ENCODE measurements at places on chromosomes 7 and 10.
A peak's percentile ranks its signal among the peaks of the same experiment; 100 is the strongest.

- DNase-seq, result no peak
These were observed 9.9 kb downstream of the GLRX3 start for GRCh38 chr10:130146042-130146441.

GRCh38 chr7:28986765-28987110 lies 28.6 kb upstream of the TRIL start:
- peak; percentile 92 for DNase-seq

DNA sequence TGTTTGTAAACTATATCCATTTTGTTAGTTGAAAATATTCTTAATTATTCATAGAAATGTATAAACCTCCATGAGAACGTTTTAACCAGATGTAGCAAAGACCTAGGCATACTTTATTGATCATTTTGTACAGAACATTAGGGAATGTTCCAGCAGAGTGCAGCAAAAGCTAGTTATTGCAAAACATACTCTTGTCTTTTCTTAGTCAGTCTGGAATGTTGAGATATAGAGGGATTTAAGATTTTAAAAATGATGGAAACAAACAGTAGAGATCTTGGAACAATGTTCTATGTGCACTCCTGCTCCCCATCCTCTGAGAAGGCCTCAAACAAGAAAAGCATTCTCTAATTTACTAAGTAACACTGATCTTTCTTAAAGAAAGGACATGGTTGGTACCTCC lies 292.1 kb downstream of the BBS9 start:
- peak; percentile 48 for DNase-seq

DNA sequence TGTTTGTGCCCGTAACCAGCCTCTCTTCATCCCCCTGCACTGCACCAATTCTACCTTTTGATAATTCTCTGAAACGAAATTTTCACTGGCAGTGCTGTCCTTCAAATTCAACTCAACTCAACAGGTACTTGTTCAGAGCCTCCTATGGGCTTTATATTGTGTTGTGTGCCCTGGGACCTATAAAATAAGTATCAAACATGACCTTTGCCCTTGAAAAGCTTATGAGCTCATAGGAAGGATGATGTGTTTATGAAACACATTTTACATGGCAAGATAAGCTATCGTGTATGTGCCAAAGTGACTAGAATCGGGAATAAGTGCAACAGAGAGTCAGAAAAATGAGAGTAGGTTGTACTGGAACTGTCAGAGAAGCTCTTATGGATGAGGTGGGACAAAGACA lies 923.5 kb downstream of the LRMDA start:
- no peak for DNase-seq

- peak; percentile 15 for DNase-seq
These were observed 7.3 kb downstream of the RP9 start for GRCh38 chr7:33101906-33102305.

DNA sequence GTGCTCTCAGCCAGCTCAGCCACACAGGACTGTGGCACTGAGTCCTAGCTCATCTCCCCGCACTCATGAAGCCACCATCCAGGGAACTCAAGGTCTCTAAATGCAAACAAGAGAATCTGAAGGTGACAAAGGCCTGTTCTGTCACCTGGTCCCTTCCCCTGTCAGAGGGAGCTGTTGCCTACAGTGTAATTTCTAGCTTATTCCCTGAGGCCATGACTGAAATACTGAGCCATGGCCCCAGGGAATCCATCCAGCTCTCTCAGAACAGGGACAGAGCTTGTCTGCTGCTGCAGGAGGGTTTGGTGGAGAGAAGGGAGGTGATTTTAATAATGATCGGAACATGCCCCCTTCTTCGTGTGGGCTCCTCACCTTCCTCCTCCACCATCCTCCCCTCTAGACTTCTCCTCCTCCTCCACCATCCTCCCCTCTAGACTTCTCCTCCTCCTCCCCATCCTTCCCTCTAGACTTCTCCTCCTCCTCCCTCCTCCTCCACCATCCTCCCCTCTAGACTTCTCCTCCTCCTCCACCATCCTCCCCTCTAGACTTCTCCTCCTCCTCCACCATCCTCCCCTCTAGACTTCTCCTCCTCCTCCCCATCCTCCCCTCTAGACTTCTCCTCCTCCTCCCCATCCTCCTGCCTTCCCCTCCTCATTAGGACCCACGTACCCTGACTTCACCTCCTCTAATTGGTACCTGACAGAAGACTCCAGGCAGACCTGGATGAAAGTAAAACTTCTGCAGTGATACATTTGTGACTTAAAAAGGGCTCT lies 338.0 kb upstream of the MKI67 start:
- DNase-seq, result peak; percentile 47

GRCh38 chr10:96395931-96396877 lies 37.4 kb upstream of the OPALIN start:
- DNase-seq, result peak; percentile 75

GRCh38 chr7:105209870-105210269 lies 178.9 kb downstream of the SRPK2 start:
- DNase-seq, result no peak
